CD4-positive, alpha-beta T cell treated with Interleukin-17A for 4 hours (primary cell): ENCODE measurements at places on chromosomes 2 and 18.

- no peak for DNase-seq
These were observed 6.8 kb downstream of the TMEM87B start for GRCh38 chr2:112061840-112062239.

DNA sequence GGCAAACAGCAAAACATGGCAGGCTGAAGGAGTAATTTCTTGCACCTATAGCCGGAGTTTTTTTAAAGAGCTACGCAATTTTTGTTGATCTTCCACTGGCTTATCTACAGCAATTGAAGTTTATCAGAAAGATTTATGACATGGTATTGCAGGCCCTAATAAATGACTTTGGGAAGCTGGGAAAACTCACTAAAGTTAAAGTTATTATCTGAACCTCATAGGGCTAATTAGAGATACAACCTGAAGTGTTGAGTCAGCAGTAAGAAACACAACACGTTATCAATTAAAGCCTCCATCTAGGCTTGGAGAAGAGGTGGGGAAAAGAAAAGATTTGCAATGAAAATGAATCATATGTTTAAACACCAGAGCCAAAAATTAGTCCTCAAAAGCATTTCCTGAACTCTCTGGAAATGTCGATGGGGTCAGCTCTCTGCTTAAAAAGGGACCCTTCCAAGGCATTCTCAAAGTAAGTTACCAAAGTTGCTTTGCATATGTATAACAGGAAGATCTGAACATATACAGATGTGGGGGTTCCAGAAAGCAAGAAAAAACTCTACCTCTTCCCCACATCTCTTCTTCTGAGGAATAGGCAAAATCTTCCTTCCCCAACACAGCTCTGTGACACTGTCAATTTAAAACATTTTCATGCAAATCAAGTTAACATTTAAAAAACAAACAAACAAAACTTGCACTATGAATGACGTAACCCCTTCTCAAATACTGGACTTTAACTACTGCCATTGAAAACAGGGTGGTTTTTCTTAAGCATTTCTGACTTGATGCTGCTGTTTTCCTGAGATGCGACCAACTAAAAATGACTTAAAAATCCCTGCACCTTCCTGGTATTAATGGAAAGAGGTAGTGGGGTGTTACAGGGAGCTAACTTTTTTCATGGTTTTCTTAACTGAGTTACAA lies 915.6 kb downstream of the NRXN1 start:
- DNase-seq, result no peak

GRCh38 chr18:73879766-73880165 lies 267.9 kb downstream of the FBXO15 start:
- no peak for DNase-seq

GRCh38 chr2:187549193-187549592 lies 5.0 kb downstream of the TFPI start:
- no peak for DNase-seq

GRCh38 chr18:33712719-33713118 lies 134.7 kb downstream of the ASXL3 start:
- DNase-seq, result no peak

GRCh38 chr2:128591861-128592822 lies 273.5 kb upstream of the HS6ST1 start:
- no peak for DNase-seq

- DNase-seq, result no peak
These were observed 90.3 kb downstream of the RPRM start for GRCh38 chr2:153388246-153388645.

DNA sequence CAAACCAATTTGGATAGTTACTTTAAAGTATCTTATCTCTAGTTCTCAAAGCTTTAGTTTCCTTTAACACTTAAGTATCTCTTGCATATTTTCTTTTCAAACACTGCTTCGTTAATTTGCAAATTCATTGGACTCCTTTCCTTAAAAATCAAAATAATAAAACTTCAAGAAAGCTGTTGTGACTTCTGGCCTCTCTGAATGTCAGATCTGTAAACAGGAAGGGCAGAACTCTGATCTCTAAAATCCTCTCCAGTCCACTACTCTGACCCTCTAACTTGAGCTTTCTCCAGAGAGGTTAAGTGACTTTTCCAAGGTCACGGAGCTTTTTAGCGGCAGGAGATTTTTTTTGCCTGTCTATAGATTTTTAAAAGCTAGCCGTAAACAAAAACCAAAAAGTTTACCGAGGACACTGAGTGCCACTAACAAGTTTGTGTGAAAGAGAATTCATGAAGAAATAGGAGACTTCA lies 155.5 kb downstream of the TGIF1 start:
- DNase-seq, result no peak

- DNase-seq, result no peak
These were observed 288.5 kb downstream of the SP3 start for GRCh38 chr2:173676647-173677046.

- no peak for DNase-seq
These were observed 16.9 kb upstream of the FAHD2A start for GRCh38 chr2:95385570-95385984.
